ENCODE measurements at places on chromosomes 5 and 9.
A peak's percentile ranks its signal among the peaks of the same experiment; 100 is the strongest.

DNA sequence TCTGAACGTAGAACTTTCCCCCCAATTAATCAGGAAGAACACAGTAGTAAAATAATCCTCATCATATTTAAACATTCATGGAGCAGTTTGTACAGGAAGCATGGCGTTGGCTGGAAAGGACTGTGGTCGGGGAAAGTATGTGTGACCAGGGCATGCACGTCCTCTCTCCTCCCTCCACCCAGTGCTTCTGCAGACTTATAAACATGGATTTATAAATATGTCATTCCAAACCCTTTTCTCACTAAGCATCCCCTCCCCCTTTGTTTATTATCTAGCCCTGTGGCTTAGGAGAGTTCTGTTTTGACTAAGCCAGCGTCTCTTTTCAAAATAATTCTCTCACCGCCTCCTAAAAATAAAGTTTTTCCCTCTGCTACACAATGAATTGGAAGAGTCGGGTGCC is 70.4 kb upstream of the DAP start:
- DNase-seq: no peak

DNA sequence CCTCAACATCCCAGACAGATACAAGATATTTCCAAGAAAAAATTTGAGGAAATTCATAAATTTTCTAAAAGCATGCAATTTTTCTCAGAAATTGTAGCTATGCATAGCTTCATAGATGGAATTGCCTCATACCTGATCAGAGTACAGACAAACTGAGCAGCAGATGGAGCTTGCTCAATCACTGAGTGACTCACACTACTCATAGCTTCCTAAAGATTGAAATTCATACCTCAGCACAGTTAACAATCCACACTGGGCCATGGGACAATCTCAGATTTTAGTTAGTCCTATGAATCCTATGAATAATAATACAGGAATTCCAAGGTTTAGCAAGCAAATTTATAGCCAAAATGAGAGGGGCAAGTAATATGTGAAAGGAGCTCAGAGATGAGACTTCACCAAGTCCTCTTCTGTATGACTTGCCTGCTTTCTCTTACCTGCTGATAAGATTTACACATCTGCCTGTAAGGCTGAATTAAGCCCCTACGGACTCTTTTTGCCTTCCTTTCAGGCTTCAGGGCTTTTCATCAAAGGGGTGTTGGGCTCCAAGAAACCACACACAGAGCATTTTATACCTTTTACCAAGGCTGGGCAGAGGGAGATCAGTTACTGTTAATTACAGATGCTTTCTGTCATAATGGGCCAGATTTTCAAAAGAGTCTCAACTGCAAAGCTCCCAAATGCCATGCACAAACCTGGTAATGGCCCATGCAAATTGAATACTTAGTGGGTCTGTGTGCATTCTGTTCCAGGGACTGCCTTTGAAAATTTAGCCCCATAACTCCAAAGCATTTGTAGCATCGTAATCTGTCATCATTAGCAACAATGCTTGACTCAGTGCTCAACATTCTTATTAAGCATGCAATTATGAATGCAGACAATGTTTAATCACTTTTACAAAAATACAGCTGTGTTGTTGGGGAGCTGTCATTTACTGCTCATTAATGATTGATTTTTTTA is 439.3 kb downstream of the DTWD2 start:
- no peak for DNase-seq

- DNase-seq: no peak
These were observed 225.7 kb downstream of the DCP2 start for GRCh38 chr5:113202287-113202686.

GRCh38 chr9:1995084-1995483 is 20.1 kb upstream of the SMARCA2 start:
- DNase-seq: no peak

- no peak for DNase-seq
These were observed 608.6 kb upstream of the DAB2 start for GRCh38 chr5:40033411-40033810.

DNA sequence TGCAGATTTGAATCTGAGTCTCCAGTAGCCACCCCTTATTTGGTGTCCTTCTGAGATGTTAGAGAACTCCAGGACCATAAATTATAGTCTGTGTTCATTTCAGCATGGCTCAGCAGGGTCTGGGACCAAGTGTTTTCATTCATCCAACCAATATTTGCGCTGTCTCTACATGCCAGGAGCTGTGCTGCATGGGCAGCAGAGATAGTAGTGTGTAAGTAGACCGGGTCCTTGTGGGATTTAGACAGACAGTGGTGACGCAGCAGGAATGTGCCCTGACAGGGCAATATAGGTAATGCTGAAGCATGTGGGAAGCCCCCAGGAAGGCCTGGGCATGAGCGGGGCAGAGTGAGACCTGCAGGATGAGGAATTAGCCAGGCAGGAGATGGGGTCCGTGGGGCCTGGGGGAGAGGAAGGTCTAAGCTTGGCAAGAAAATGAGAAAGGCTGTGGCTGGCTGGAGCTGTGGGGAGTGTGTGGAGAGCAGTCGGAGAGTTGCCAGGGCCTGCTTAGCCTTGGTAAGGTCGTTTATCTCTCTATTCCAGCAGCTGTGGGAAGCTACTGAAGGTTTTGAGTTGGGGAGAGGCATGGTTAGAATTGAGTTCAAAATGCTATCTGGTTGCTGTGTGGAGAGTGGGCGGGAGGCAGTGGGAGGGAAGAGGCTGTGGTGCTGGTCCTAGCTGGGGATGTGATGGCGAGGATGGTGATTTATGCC is 16.8 kb downstream of the STXBP1 start:
- peak; percentile 10 for DNase-seq

GRCh38 chr9:132366481-132366880 is 11.7 kb upstream of the SETX start:
- no peak for DNase-seq

- DNase-seq: no peak
These were observed 1244.1 kb upstream of the ACO1 start for GRCh38 chr9:31140316-31140715.

GRCh38 chr9:114287763-114288192 is 35.1 kb upstream of the ORM1 start:
- DNase-seq: no peak

- DNase-seq: no peak
These were observed 99.4 kb downstream of the LIX1 start for GRCh38 chr5:97042996-97043395.

DNA sequence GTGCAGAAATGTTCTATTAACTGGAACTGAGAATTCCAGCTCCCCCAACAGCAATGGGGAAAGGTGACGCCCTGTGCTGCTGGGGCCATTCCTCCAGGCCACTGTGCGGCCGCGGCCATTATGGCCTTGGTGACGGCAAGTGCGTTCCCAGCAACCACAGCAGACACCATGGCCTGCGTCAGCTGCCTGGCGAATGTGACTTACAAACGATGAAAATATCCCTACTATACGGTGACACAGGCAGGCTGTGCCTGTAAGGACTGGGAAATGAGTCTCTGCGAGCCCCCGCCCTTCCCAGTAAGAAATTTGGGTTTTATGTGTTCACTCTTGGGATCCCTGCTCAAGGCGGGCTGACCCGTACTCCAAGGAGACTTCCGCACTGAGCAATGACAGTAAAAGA is 20.6 kb downstream of the CLPTM1L start:
- no peak for DNase-seq

GRCh38 chr5:37836592-37837413 is 3.0 kb downstream of the GDNF start:
- DNase-seq: no peak

GRCh38 chr5:180670586-180671359 is 21.4 kb upstream of the FLT4 start:
- no peak for DNase-seq

GRCh38 chr5:14147210-14147609 is 4.1 kb downstream of the TRIO start:
- peak; percentile 24 for DNase-seq

GRCh38 chr5:131297886-131298285 is 34.0 kb downstream of the CDC42SE2 start:
- DNase-seq: no peak

DNA sequence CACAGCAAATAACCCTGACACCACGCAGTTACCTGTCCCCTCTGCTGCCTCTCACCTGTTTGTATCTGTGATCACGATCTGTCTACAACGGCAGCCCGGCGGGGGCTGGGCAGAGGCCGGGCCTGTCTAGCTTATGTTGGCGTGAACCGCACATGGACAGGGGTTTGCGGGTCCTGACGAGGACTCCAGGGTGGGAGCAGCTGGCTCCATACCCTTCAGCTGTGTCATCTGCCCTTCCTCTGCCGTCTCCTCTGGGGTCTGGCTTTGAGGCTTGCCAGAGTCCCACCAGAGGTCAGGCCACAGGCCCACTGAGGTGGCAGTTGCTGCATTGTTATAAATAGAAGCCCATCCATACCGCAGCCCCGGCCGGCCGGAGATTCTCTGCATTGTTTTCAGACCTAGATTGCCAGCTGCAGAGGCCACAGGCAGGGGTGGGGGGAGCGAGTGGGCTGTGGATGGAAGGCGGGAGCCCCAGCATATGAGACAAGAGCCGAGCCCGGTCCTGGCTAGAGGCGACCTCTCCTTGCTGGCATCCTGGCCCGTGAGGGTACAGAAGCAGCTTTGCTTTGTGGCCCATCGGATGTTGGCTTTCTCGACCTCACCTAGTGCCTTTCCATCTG is 37.8 kb downstream of the FAM78A start:
- no peak for DNase-seq

- DNase-seq: no peak
These were observed 36.2 kb upstream of the DAP start for GRCh38 chr5:10797261-10797660.

- no peak for DNase-seq
These were observed 177.4 kb upstream of the DAPK1 start for GRCh38 chr9:87320146-87320884.

DNA sequence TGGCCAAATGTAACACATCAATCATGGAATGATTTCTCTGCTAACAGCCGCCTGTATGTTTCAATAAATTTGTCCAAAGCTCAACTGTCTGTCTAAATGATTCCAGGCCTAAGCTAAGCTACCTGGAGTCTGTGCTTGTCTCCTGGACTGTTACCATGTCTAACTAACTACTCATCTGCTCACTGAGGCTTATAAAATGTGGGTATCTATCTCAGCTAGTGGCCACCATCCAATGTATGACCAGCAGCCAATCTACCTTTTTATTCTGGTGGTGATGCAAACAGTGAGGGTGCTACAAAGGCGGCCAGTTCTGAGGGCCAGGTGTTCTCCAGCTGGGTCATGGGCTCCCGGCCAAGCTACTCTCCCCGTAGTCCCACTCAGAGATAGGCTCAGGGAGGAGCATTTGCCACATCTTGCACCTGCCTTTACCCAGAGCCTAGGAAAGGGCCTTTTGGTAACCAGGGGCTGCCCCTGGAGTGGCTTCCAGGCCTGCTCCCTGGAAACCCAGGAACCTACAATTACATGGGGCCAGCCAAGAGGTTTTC is 59.1 kb downstream of the PFDN1 start:
- no peak for DNase-seq

GRCh38 chr5:132500931-132501628 is 10.5 kb upstream of the IRF1 start:
- peak; percentile 35 for DNase-seq

DNA sequence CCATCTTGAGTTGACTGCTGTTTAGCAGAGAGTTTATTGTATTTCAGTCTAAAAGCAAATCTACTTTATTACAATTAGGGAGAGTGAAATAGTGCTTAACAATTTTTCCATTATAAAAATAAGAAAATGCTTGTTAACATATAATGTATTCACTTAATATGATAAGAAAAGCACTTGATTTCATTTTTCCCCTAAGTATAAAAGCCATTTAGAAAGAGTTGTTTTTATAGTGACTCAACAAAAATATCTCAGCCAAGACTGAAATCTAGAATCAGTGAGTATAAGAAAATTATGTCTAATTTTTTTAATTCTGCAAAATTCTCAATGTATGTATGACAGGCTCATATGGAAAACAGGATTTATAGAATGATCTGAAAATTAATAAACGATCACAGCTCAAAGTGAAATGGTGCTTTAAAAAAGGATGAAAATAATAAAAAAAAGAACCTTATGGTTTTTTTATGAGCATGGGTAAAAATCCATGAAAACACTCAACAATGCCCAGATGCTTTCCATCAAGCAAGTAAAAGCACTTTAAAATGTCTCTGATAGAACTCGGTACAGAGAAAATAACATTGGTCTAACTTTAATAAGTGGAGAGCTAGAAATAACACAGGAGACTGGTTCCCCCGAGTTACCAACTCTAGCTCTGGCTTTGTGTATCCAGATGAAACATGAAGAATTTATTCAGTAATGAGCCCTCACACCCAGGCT is 1057.8 kb upstream of the WWC1 start:
- no peak for DNase-seq

DNA sequence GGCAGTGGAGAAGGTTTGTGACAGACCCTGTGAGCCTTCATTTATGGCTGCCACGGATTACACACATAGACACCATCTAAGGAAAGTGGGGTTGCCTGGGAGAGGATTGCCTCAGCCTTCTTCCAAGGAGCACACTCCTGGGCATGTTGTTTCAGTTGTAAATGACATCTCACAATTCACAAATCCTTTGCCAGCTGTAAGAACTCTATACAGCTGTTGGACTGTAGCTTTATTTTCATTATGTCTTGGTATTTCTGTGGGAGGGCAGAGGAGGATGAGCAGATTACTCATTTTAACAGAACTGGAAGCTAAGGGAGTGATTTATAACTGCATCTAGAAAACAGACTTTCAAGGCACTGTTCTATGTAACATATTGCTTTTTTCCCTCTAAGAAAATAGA is 25.6 kb downstream of the MELK start:
- DNase-seq: no peak

- DNase-seq: no peak
These were observed 3.9 kb upstream of the SPATA9 start for GRCh38 chr5:95686651-95687050.

DNA sequence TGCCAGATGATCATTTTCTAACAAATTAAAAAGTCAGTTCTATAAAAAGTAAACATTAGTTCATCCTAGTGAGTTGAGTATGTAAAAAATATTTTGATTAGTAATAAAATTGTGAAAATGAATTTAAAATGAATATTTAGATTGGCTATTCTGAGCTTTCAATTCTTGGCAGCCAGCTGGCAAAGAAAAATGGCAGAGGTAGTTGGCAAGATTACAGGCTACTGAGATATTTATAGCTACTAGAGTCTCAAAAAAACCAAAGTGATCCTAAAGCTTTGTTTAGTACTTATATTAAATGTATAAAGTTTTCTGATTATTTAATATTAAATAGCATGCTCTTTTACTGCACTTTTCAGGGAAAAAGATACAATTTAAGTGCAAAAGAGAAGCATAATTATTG is 25.0 kb downstream of the SGTB start:
- DNase-seq: peak; percentile 58

GRCh38 chr9:131475956-131476776 is 26.6 kb upstream of the POMT1 start:
- no peak for DNase-seq

DNA sequence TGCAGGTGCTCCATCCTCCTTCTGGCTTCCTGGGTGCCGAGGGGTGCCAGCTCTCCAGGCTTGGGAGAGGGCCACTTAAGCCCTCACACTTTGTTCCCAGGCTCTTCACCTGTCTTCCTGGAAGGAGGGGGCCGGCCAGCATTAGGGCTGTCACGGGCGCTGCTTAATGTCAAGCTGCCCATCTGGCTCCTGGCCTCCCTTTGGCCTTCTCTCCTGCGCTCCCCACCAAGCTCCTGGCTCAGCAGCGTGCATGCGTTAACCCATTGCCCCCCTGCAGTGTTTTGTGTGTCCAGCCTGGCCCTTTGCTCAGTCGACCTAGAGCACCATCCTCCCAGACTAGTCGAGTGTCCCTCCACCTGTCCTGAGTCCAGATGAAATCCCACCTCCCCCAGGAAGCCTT is 21.3 kb downstream of the NTNG2 start:
- peak; percentile 35 for DNase-seq

GRCh38 chr5:31798168-31798567 is 159.2 kb downstream of the PDZD2 start:
- DNase-seq: no peak
